SW480 (cell line): ENCODE measurements at places on chromosomes 2 and 18.

DNA sequence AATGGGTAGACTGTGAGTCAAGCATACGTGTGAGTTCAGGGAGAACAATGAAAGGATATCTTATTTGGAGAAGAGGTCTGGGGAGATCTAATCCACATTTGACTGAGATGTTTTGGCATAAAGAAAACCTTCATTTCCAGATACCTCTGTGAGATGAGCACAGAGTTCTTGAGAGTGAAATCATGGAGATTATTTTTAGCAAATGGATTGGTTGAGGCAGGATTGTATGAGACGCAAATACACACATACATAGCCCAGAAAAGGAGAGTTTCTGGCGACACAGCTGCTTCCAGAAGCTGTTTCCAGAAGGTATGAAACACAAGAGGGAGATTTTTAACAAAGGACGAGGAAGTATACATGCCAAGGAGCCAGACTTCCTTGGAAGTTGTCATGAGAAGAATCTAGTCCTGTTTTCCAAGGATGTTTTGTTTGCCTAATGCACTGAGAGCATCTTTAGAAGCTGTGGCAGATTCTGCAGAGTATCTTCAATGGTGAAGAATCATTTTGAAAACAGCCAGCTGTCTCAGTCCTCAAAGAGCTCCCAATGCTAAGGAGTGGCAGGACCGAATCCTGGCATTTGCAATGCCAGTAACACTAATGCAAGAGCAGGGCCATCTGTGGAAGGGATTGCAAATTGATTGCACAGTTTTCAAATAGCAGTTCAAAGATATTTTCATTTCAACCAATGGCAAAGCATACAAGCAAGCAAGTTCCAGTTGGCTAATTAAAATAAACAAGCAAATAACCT, 177.2 kb downstream of the SETBP1 start:
- no peak for DNase-seq

DNA sequence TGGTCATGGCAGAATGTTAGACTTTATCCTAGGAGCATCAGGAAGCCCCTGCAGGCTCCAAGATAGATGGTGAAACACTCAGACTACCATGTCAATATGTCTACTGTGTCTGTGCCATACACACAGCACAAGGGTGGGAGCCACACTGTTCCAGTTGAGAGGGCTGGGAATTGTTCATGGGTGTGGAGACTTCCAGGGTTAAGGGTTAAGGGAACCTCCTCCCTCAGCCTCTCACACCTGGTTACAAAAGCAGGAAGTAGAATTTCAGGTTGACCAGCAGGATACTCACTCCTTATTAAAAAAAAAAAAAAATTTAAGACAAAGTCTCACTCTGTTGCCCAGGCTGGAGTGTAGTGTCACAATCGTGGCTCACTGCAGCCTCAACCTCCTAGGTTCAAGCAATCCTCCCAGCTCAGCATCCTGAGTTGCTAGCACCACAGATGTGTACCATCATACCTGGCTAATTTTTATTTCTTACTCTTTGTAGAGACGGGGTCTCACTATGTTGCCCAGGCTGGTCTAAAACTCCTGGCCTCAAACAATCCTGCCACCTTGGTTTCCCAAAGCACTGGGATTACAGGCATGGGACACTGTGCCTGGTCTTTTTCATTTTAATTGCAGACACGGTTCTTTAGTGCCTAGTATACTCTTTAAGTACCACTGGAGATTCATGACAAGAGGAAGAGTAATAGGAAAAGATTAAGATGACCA, 26.0 kb downstream of the SULT1C2 start:
- DNase-seq = no peak

DNA sequence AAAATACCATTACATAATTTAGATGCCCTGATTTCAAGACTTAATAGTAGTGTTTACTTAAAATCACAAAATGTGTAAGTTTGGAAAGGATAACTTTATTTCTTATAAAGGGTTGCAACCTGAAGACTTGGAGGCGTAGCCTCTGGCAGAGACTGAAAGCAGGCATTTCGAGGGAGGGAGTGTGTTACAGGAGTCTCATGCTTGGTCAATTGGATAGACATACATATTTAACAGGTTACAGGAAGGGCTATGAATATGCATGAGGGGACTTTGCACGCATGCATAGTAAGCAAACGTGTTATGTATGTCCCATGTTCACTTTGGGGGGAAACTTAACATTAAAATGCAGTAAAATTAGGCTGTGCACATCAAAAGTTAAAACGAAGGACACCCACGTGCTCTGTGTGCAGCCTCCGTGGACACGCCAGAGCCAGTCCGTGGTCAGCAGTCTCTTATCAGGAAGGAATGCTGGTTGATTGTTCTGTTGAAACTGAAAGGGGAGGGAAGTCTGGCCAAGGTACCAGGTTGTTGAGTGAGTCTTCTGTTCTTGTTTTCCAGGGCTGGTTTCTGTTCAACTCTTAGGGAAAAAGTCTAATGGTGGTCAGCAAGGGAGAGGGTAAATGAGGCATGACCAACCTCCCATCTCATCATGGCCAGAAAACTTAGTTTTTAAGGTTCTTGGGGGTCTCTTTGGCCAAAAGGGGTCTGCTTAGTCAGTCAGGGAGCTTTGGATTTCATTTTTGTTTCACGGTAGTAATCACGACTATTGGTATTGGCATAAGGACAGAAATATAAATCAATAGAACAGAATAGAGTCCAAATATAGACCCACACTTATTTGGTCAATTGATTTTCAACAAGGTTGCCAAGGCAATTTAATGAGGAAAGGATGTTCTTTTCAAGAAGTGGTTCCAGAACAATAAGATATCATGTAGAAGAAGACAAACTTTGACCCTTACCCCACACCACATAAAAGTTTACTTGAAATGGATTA, 121.9 kb downstream of the MCFD2 start:
- no peak for DNase-seq

- no peak for DNase-seq
Measured at GRCh38 chr2:215356948-215357461, 45.1 kb downstream of the ATIC start.

DNA sequence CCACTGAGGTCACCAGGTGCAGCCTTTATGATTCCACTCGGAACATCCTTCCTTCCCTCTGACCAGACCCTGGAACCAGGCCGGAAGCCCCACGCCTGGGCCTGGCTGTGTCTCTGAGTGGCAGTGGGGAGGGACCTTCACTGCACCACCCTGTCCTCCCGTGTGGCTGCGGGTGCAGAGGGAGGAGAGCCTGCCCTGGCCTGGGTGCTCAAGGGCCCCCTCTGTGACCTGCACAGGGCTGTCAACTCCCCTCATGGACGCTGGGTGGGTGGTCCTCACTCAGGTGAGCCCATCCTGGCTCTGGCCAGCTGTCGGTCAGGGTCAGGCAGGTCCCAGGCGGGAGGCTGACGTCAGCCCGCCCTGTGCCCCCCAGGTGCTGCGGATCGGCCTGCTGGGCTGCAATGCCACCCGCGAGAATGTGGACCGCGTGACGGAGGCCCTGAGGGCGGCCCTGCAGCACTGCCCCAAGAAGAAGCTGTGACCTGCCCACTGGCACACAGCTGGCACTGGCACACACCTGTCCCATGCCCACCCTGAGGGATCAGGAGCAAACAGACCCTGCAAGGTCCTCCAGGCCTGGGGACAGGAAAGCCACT, 9.8 kb downstream of the AGXT start:
- no peak for DNase-seq

DNA sequence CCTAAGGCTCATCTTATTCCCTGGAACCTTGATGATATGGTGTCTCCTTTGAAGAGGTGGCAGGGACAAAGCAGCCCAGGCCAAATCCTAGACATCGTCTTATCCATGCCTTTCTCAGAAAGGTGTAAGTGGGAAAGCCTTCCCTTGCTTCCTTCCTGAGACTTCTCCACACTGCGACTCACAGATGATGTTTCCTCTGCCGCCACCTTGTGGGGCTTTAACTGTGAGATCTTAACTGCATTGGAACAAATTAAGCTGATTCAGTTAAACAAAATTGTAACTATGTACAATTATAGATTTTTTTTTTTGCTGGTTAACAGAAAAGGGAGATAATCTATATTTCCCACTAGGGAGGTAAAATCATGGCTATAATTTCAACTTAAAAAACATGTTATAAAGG, 10.0 kb upstream of the GCA start:
- DNase-seq = peak; percentile 32

DNA sequence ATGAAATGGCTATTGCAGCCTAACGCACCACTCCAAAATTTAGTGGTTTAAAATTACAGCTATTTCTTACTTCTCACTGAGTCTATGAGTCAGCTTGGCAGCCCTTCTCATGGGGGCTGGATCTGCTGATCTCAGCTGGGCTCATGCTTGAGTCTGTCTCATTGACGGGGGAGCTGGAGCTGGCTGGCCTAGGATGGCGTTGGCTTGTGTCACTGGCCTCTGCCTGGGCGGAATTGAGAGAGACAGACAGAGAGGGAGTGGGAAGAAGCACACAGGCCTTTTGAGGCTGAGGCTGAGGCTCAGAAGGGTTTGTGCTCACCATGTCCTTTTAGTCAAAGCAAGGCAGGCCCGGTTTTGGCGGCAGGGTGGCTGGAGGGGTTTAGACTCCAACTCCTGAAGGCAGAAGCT, 412.1 kb upstream of the MYT1L start:
- no peak for DNase-seq

DNA sequence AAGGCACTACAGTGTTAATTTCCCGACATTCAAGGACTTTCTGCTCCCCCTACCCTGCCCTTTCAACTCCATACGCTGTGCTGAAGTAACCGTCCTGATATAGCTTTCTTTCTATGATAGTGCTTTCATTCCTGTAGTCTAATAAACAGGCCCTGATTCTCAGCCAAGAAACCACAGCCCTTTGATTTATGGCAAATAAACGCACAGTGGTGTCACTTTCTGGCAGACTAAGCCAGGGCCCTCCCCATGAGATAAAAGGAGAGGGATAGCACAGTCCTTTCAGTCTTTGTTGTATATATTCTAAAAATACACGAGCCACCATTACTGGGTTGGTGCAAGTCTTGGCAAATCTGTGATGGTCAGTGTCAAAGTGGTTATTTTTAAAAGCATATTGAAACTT, 291.2 kb downstream of the ALPK2 start:
- DNase-seq = peak; percentile 39

GRCh38 chr2:104368089-104368488, 485.8 kb upstream of the POU3F3 start:
- DNase-seq = no peak

GRCh38 chr2:41718705-41719104, 329.1 kb upstream of the PKDCC start:
- DNase-seq = no peak

DNA sequence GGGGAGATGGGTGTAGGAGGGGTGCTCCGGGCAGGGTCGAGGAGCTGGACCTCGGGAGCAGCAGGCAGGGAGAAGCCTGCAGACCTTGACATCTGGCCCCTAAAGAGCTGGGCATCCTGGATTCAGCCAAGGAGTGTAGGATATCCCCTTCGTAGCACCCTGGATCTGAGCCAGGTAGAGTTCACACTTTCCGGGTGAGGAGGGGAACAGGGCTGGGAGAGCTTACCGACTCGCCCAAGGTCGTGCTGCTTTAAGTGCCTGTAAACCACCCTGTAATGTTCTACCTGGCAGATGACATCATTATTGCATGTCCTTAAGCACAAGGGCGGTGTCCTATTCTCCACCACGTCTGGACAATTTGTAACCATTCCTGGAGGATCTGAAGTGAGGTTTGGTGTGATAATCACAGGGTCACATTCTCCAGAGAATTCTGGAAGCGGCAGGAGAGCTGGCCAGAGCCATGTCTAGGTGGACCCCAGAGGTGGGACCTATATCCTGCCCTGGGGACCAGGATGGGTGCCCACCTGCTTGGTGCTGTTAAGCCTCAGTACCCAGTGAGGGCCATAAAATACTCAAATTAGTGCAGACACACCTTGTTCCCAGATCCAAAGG, 14.6 kb downstream of the ITM2C start:
- no peak for DNase-seq

DNA sequence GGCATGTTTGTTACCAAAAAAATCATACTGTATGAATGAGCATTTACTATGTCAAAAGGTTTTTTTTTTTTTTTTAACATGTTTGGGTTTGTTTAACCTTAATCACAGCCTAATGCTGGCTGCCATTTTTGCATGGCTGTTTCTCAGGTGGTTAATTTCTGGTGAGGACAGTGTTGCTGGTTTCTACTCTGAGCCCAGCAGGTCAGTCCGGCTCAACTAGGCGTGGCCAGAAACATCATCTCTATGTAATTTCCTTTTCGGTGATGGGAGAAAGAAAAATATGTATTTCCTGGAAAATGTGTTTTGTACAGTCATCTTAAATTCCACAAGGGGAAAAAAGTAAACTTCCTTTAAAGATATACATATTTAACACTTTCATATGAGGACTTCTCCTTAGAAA, 24.9 kb upstream of the BZW1 start:
- DNase-seq = no peak

DNA sequence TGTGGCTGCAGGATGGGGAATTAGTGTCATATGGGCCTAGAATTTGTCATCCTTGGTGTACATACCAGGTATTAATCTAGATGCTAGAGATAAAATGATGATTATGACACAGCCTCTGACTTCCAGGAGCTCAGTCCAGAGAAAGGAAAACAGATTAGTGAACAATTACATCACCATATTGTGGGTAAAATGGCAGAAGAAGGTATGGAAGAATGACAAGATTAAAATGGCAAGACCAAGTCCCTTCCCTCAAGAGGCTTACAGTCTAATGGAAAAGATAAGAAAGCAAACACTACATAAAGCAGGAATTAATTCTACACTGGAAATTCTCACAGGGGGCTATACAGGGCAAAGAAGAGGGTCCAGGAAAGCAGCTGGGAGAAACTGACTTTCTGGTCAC, 25.9 kb upstream of the TYMS start:
- no peak for DNase-seq

GRCh38 chr18:74289137-74289536, 2.6 kb downstream of the CYB5A start:
- no peak for DNase-seq

- peak; percentile 93 for DNase-seq
Measured at GRCh38 chr2:165058476-165059265, 103.3 kb upstream of the SLC38A11 start.

DNA sequence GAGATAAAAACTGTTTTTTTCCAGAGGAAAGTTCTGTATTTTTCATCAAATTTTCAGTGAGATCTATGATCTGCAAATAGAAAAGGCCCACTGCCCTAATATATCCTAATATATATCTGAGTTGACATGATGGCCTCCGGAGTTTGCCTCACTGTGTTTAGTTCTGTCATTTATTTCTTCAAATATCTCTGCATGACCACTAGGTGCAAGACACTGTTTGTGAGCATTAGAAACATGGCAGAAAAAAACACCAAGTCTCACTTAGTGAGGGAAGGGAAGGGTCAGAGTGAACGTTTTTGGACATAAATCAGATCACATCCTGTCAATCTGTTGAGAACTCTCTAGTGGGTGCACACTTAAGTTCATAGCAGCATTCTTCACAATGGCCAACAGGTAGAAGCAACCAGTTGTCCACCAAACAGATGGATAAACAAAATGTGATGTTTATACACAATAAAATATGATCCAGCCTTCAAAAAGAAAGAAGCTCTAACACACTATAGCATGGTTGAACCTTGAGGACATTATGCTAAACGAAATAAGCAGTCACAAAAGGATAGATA, 53.4 kb downstream of the SPIRE1 start:
- DNase-seq = no peak

GRCh38 chr2:144711084-144711483, 191.2 kb upstream of the ZEB2 start:
- DNase-seq = no peak

- peak; percentile 49 for DNase-seq
Measured at GRCh38 chr2:199979832-199980628, 24.6 kb downstream of the MAIP1 start.
